MG63 (cell line): ENCODE measurements at places on chromosomes 3 and 15.

DNA sequence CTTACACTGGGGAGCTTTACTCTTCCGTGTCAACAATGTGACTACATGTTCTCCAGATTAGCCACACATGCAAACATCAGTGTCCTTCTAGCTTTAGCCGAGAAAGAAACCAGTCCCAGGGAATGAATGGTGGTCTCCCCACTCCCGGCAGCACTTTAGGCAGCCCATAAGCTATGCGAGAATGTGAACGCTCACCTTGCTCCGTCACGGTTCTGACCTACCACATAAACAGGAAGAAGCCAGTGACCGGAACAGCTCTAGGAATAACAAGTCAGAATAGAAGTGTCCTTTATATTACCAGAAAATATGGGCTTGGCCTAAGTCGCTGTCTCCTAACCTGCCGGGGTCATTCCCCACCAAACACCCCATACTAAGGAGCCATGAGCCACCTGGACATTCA, 98.0 kb upstream of the ABHD17C start:
- DNase-seq, result no peak

DNA sequence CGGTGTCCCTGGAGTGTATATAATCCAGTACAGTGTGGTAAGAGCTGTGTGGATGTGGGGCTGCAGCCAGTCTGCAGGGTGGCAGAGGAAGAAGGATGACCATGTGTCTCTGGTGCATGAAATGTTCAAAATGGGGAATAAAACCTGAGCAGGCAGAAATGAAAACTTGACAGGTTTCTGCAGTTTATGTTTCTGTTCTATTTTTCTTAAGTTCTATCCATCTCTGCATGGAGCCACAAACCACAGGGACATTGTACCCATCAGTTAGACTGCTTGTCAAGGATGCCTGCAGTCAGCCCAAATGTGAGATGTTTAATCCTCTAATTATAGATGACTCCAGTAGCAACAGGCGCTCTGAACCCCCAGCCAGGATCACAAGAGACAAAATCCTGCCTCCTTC, 216.7 kb downstream of the IL20RB start:
- DNase-seq, result no peak

DNA sequence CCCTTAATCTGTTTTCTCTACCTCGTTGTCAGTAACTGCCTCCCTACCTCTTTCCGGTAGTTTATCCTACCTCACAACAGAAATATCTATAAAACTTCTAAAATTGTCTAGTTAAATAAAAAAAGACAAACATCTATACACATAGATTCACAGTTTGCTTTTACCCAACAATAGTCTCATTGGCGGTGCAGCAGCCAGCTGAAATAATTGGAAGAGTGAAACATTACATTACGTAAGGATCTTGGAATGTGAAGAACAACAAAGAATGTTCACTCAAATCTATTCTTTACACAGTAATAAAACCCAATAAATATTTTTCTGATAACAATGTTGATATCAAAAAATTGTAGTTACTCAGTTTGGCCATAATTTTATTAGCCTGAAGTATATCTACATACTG, 115.5 kb upstream of the ARPP21 start:
- DNase-seq, result no peak

DNA sequence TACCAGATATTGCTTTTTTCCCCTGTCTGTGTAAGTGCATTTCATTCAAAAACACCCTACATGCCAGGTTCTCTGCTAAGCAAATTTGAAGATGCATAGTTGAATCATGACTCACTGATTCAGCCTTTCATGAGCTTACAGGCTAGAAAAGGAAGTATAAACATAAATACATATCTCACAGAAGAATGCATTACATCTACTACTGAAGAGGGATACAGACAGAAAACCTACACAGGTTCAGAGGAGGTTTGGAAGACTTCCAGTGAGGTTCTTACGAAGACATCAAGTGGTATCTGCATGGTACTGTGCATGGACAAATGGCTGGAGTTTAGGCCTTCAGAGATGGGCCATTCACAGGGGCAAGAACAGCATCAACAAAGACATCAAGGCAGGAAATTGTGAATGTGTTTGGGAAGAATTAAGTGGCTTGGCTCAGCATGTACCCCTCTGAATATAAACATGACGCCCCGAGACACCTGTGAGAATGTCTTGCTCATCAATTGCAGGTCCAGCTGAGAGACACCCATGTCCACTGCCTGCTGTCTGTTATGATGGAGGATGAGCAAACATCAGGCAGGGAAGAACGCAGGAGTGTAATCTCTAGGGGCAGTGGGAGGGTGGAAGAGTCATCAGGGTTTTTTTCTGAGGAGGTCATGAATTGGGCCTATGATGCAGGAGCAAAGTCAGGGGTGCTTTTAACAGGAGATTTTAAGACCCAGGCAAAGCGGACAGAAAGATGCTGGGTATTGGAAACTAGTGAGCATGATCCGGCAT, 105.1 kb upstream of the GALNT15 start:
- DNase-seq, result peak; percentile 13

GRCh38 chr3:158058495-158059130, 47.6 kb downstream of the SHOX2 start:
- DNase-seq, result no peak
